NCI-H526 treated with DMSO at 0.1 percent for 48 hours (cell line): ENCODE measurements at places on chromosomes 6 and 20.

- no peak for DNase-seq
Measured at GRCh38 chr6:4470698-4471210, 305.4 kb upstream of the CDYL start.

DNA sequence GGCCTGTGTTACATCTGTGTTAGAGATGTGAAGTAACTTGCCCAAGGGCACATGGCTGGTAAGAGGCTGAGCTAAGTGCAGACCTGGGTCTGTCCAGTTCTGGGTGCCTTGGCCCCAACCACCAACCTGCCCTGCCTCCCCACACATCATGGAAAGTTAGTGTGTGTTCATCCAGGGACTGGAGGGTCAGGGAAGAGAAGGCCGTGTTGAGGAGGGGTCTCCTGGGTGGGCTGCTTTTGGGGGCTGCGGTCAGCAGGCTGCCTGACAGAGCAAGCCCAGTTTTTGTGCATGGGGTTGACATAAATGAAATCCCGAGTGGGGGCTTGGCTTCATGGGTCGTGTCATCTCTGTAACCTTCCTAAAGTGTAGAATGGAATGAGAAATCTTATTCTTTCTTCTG, 10.9 kb downstream of the PYGB start:
- DNase-seq: no peak

- no peak for DNase-seq
Measured at GRCh38 chr20:19992996-19993908, 23.9 kb upstream of the NAA20 start.

GRCh38 chr20:57425150-57426013, 34.2 kb downstream of the RBM38 start:
- peak; percentile 86 for DNase-seq

DNA sequence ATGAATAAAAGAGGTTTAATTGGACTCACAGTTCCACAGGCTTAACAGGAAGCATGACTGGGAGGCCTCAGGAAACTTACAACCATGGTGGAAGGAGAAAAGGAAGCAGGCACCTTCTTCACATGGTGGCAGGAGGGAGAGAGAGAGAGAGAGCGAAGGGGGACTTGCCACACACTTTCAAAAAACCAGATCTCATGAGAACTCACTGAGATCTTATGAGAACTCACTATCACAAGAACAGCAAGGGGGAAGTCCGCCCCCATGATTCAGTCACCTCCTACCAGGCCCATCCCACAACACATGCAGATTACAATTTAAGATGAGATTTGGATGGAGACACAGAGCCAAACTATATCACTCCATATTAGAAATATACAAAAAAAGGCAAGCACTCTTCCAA, 6.1 kb upstream of the SIRPD start:
- no peak for DNase-seq

DNA sequence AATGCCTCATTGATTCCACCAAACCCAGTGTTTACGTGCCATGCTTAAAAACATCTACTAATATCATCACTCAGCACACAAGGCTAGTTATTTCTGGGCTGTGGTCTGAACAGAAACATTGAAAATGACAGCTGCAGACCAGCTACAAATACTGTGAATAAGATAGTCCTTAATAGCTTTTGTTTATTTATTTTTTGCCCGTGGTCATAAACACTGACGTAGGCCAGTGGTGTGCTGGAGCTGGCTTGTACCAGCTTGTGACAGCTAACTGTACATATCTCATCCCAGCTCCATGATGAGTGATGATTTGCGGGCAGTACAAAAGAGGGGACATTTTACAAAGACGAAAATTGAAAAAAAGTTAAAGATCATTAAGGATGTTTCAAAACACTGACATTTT, 1057.0 kb downstream of the EPHA7 start:
- DNase-seq: no peak

DNA sequence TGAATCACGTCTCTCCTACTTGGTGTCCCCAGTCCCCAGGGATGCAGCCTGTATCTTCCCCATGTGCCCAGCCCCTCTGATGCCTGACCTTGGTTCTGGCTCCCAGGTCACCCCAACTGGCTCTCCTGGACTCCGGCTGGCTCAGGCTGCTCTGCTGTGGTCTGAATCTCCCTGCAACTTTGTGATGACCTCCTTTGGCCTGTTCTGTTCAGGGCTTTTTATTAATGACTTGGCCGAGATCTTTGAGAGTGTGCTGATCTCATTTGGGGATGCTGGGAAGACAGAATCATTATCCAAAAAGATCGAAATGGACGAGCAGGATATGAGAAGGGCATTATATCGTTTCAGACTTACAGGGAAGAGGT, 67.4 kb downstream of the IGF2R start:
- no peak for DNase-seq

- DNase-seq: no peak
Measured at GRCh38 chr20:40207655-40208054, 481.4 kb downstream of the MAFB start.
